ENCODE measurements at places on chromosomes 4 and X.

- no peak for DNase-seq
Observed at GRCh38 chr4:48261281-48261680, 8.4 kb downstream of the TEC start.

GRCh38 chrX:113849408-113849807, 734.5 kb upstream of the HTR2C start:
- no peak for DNase-seq

DNA sequence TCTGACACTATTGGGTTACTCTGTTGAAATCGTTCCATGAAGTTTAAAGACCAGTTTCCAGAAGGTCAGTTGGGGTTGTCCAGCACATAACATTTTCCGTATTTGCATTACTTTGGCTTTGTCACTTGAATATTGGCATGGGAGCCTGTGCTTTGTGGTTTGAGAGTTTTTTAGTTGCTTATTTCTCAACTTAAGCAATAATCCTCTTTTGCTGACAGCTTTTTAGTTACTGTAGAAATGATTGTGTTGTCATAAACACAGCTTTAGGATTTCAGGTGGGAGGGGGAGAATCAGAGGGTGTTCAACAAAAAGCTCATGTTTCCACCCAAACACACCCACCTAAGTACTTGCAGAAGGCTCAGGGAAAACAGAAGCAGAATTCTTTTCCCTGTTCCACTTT, 210.7 kb upstream of the TLL1 start:
- no peak for DNase-seq

GRCh38 chr4:85607624-85608023, 132.7 kb downstream of the ARHGAP24 start:
- no peak for DNase-seq

DNA sequence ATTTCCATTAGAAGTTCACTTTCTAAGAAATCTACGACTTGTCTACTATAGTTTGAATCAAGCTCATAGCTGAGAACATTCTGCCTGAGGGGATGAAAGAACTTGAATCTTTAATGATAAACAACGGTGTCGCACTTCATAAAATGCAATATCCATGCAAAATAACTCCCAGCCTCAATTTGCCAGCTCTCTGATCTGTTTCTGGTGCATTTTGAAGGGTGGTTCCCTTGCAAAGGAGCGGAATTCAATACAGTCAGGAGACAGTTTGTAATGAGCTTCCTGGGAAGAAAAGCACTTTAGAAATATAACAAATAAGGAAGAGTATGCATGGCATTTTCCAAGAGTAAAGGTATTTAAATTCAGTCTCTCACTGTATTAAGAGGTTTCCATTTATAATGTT, 80.0 kb downstream of the PCYT1B start:
- no peak for DNase-seq

DNA sequence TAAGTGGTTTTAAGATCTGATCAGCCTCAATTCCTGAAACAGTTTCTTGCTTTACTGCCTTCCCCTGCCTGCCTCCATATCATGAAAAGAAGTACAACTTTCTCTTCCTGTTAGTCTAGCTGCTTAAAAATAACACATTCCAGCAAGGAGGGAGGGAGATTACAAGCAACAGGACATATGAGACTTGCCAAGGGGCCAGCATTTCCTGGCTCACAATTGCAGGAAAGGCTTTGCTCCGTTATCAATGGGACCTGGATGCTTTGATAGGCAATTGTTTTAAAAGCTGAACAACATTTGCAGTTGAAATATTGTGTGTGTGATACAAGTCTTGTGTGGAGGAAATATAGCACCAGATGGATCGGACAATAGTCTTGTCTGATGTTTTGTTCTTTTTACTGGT, 425.0 kb downstream of the FAT4 start:
- DNase-seq, result no peak

- no peak for DNase-seq
Observed at GRCh38 chr4:80079255-80079923, 6.4 kb upstream of the ANTXR2 start.

DNA sequence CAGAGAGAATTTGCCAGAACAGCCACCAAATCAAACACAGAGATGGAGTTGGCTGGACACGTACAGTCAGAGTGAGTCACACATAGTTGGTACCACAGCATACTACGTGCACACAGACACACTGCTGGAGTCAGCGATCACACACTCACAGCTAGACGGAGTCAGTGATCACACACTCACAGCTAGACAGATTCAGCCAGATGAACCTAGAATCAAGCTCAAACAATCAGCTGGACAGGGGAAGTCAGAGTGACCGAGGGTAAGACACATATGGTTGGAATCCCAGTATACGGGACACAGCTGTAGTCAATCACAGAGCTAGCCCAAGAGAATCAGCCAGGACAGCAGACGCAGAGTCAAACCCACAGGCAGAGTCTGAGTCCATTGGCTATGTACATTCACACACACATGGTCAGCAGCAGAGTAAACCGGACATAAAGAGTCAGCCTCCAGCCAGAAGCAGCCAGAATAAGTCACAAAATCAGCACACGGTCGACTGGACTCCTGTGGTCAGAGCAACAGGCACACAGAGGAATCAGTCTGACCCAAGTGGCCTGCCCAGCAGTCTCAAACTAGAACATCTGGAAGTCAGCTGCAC, 4.6 kb downstream of the SLC38A5 start:
- DNase-seq, result no peak

GRCh38 chr4:90099812-90100211, 27.4 kb upstream of the CCSER1 start:
- DNase-seq, result no peak

DNA sequence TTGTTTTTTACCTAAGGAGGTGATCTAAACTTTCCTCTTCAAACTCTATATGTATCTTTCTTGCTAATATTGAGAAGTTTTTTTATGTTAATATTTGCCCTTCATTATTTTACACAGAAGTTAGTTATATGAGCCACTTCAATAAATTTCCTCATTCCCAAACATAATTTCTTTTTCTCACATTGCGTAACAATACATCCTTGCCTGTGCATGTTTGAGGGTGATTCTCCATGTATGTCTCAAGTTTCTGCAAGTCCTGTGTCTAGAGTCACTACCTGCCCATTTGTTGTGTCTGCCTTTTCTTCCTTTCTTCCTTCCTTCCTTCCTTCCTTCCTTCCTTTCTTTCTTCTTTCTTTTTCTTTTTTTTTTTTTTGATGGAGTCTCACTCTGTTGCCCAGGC, 2057.9 kb downstream of the PCDH7 start:
- no peak for DNase-seq

Data from H7 (cell line).